Smooth muscle cell of bladder (primary cell): ENCODE measurements at places on chromosomes 12 and 14. TPM values are rescaled to one million over a fixed set of nuclear protein-coding genes. Genes with fewer than 3 reads are reported as not detected.

KRT3 gene
- not detected in 2 replicates for total RNA-seq

CCDC38 gene
- total RNA-seq: not detected in 2 replicates

INHBC gene
- total RNA-seq: not detected in 2 replicates

HEBP1 gene
- total RNA-seq: 12.5 and 18.4 TPM in 2 replicates

ESR2 gene
- under 0.01 and 0.09 TPM in 2 replicates for total RNA-seq

NPFF gene
- total RNA-seq: not detected in 2 replicates

FOXG1 gene
- total RNA-seq: under 0.01 TPM in 2 replicates

SERPINA5 gene
- total RNA-seq: not detected in 2 replicates

NINJ2 gene
- total RNA-seq: 1.8 and 3.1 TPM in 2 replicates

KCNJ8 gene
- 10.8 and 19.8 TPM in 2 replicates for total RNA-seq

COX8C gene
- not detected in 2 replicates for total RNA-seq

MMP17 gene
- total RNA-seq: 11.7 and 16.5 TPM in 2 replicates

RGS6 gene
- not detected in 2 replicates for total RNA-seq

CIT gene
- 2.8 and 5.1 TPM in 2 replicates for total RNA-seq
